Vagina (tissue), 2 donors: ENCODE measurements at places on chromosomes 3 and 15.

DNA sequence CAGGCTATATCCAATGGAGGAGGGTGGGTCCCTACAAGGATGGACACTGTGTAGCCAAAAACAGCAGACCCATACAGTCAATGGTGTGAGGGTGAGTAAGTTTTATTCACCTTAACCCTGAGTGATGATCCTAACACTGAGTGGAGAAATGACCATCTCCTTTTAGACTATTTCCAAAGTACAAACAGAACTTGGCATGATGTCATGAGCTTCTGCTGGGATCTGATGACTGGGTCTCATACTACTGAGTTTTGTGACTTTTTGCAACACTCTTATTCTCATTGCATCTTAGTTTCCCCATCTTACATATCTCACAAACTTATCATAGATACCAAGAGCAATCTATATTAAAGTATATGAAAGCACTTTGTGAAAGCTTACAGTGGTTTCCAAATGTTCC lies 330.3 kb upstream of the CFAP20DC start:
- no peaks in the 10 kb centered on the region for H3K4me1 ChIP-seq
- no peak overlapping the region for H3K27ac ChIP-seq
- DNase-seq: no peak
- no peaks in the 10 kb centered on the region for H3K36me3 ChIP-seq
- H3K27me3 ChIP-seq: no peaks in the 10 kb centered on the region
- H3K4me3 ChIP-seq: no peak overlapping the region

GRCh38 chr3:58562498-58562897 lies 14.7 kb downstream of the FAM107A start:
- no peaks in the 10 kb centered on the region for H3K27me3 ChIP-seq
- DNase-seq: peak; percentile 80
- peaks cover 18% of the 10 kb centered on the region for H3K36me3 ChIP-seq
- no peak overlapping the region for H3K27ac ChIP-seq
- H3K4me1 ChIP-seq: no peaks in the 10 kb centered on the region

DNA sequence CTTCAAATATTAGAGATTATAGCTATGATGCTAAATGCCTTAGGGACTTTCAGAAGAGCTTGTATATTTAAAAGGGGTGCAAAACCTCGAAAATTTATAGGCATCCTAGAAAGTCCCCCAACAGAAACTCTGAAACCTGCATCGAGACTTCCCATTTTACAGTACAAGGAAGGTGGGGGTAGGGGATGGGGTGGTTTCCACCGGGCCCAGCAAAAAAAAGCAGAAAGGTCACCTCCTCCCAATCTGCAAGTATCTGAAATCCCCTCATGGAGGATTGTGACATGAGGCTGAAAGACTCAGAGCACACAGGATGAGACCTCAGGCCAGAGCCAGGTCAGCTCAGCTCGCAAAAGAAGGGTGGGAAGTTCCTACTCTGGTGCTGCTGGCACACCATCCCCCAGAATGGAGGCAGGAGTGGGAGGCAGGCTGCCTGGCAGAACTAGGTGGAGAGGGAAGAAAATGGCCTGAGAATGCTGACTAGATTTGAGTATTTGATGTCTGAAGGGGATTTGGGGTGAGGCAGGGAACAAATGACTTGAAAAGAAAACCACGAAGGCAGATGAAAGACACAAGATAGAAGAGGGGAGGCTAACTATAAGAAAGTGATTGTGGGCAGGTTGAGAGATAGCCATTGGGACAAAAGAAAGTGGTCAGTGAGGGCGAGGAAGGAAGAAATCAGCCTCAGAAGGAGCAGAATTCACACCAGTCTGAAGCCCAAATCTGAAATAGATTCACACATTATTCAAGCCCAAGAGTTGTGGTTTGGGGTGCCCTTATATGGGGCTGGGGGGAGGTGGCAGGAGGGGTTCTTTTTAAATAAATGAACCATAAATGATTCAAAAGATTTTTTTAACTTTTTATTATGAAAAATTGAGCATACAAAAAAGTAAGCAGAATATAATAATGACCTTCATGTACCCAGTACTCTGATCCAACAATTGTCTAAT lies 22.5 kb upstream of the TSC22D2 start:
- H3K27me3 ChIP-seq: no peaks in the 10 kb centered on the region
- no peak for DNase-seq
- no peak overlapping the region for H3K27ac ChIP-seq
- no peak overlapping the region for H3K4me3 ChIP-seq
- H3K4me1 ChIP-seq: no peaks in the 10 kb centered on the region
- H3K36me3 ChIP-seq: no peaks in the 10 kb centered on the region

GRCh38 chr3:169133178-169134161 lies 530.0 kb downstream of the MECOM start:
- H3K27me3 ChIP-seq: no peaks in the 10 kb centered on the region
- no peak overlapping the region for H3K27ac ChIP-seq

DNA sequence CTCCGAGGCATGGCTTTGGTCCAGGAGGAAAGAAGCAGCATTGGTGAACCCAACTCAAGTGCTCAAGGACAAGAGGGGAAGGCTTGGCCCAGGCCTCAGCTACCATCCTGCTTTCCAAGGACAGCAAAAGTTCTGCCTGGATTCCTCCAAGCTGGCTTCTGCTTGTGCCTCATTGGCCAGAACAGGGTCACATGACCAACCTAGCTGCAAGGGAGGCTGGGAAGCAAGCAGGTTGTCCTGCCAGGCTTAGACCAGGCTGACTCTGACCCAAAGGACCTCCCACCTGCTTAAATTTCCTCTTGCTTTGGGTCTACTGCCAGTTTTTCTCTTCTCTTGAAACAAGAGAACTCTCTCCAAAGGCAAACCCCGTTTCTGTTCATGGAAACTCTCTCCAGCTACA lies 70.7 kb downstream of the RPN1 start:
- no peak for DNase-seq
- H3K4me3 ChIP-seq: no peak overlapping the region
- H3K27me3 ChIP-seq: no peaks in the 10 kb centered on the region

GRCh38 chr3:13519006-13519791 lies 29.7 kb upstream of the FBLN2 start:
- no peak for DNase-seq
- no peak overlapping the region for H3K4me3 ChIP-seq
- no peaks in the 10 kb centered on the region for H3K27me3 ChIP-seq
- no peaks in the 10 kb centered on the region for H3K36me3 ChIP-seq
